ENCODE measurements at places on chromosomes 2 and 18. TPM values are rescaled to one million over a fixed set of nuclear protein-coding genes. Genes with fewer than 3 reads are reported as not detected.

GRCh38 chr2:58865436-58865835 is 624.3 kb upstream of the FANCL start:
- no peak for DNase-seq

Gene FOXD4L1
- not detected for polyA plus RNA-seq

DNA sequence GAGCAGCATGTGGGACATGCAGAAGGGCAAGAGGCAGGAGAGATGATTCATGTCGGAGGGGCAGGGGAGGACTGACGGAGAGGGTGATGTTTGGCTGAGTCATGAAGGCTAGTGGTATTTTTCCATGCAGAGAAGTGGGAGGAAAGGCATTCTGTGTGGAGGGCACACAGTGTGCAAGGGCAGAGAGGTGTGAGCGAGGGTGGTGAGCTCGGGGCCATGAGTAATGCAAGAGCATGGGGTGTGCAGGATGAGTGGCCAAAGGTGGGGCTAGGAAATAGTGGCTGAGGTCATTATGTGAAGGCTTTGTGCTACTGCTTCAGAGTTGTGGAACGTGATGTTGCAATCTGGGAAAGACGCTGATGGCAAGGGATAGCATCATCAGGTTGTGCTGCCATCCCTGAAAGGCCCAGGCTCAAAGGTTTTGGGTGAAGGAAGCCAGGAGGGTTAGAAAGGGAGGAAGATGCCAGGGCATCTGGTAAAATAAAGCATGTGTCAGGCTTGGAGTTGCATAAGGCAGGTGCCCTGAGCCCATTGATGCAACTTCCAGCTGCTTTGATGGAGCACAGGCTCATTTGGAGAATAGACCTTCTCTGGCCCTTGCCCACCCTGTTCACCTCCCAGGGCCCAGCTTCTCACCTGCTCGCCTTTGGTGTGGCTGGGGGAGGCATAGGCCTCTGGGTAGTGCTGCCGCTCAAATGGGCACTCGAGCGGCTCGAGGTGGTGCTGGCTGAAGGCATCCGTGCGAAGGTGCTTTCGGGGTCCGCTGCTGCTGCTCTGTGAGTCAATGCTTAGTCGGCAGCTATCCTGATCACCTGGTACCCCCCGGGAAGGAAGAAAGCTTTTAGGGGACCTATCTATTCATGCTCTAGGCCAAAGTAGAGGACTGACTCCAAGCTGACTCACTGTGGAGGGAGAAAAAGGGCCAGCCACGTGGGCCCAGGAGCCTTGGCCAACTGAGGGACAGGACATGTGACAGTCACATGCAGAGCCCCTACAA is 37.5 kb downstream of the PAX8 start:
- DNase-seq = no peak

DNA sequence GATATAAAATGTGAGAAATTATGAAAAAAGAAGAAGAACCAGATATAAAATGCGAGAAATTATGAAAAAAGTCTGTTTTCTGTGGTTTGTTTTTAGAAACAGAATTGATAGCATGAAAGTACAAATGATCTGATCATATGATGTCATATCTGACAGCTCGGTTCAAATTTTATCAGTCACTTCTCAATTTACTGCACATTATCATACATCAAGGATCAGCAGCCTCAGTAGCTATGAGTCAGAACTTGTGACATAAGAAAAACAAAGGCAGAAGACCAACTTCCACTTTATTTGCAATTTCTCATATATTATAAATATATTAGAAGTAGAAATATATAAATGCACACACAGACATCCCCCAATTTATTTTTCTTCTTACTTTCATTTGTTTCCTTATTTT is 634.0 kb downstream of the LRP1B start:
- no peak for DNase-seq

DNA sequence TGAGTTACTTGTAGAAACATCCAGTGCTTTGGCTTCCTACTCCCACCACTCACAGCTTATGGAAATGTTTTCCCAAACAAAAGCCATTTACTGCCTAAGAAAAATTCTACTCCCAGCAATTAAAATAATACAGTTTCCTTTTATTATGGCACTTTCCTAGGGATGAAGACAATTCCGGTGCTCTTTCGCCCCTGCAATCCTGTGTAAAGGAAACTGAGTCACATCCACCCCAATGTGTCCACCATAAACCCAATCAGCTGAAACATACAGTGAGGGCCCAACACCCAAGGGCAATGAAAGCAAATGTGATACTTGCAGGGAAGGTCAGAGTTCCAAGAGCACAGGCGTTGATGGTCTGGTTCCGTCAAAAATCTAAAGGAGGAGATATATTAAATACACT is 62.0 kb upstream of the ST3GAL5 start:
- no peak for DNase-seq

Gene COL6A3
- not detected for polyA plus RNA-seq

DNA sequence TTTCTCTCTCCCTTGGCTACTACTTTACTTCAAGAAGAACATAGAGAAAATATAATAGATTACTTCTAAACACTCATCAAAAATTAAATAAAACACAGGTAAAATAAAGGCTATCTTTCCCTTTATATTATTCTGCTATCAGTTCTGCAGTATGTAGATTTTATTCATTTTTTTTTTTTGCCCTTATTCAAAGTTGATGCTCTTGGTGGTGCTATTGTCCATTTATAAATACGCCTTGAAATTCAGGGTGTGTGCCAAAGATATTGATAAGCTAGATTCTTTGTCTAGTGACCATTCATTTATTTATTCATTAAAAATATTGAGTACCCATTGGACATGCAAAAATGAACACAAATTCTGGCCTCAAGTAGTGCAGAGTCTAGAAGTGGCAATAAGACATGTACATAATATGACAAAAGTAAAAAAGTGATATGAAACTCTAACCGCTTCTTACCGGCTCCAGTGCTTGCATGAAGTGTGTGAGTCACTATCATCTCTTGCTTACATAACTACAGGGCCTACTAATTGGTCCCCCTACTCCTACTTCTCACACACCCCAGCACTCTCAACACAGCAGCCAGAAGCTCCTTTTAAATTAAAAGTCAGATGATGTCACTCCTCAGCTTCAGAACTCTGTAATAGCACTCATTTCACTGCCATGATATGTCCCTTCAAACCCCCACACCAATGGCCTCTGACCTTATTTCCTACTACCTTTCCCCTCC is 208.3 kb upstream of the FANCL start:
- DNase-seq = no peak

Gene G6PC2
- not detected for polyA plus RNA-seq

DNA sequence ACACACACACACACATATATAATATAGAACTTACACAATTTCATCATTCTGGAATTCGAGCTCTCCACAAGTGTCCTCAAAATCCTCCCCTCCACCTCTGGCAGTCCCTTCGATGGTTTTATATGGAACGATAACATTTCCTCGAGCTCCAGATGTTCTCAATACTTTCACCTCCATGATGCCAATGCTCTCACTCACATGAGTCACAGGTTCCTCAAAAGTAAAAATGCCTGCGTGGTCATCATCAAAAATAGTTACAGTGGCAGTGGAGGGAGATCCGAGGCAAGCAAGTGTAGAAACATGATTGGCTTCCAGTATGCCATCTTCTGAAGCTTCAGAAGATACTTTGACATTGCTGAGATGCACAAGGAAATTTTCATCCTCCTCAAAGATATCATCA is 23.5 kb downstream of the SLC8A1 start:
- no peak for DNase-seq

- no peak for DNase-seq
Measured at GRCh38 chr18:80086281-80086680, 22.8 kb upstream of the ADNP2 start.

Gene ALMS1
- polyA plus RNA-seq = 3.9 TPM

Gene RSAD2
- not detected for polyA plus RNA-seq

DNA sequence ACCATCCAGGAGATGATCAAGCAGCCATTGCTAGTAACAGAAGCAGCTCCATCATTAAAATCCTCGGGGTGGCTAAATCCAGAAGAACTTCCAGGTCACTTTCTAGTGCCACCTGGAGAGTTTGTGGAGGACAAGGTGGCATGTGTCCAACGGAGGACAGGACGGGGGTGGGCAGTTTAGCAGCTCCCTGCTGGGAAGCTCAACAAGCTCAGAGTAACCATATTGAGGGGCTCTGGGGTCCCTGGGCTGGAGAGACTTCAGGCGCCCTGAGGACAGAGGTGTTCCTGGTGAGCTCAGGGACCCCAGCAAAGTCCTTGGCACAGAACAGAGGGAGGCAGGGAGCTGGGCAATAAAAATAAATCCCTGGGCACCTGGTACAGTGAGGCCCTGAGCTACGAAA is 140.0 kb upstream of the FHL2 start:
- no peak for DNase-seq

- peak; percentile 60 for DNase-seq
Measured at GRCh38 chr2:101697124-101698013, at the start of gene MAP4K4. MAP4K4 (plus strand) TSS chr2:101697707; CDS start chr2:101698081, 374 bp downstream.

GRCh38 chr2:60544062-60544461 is 9.4 kb downstream of the BCL11A start:
- no peak for DNase-seq

Gene SOWAHC
- polyA plus RNA-seq = 0.08 TPM

DNA sequence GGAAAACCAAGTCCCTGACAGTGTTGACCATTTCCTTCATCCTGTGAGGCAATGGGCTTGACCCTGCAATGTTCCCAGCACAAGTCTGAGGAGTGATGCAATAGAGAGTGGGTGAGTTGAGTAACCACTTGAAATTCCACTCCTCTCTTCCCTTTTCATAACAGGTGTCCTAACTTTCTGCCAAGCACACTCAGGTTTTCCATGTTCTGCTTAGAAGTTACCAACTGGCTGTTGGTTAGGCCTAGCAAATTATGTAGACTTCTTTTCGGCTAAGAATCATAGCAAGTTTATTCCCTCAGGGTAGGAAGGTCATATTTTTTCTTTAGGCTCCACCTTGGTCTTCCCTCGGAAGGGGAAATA is 11.5 kb downstream of the GNLY start:
- DNase-seq = no peak

DNA sequence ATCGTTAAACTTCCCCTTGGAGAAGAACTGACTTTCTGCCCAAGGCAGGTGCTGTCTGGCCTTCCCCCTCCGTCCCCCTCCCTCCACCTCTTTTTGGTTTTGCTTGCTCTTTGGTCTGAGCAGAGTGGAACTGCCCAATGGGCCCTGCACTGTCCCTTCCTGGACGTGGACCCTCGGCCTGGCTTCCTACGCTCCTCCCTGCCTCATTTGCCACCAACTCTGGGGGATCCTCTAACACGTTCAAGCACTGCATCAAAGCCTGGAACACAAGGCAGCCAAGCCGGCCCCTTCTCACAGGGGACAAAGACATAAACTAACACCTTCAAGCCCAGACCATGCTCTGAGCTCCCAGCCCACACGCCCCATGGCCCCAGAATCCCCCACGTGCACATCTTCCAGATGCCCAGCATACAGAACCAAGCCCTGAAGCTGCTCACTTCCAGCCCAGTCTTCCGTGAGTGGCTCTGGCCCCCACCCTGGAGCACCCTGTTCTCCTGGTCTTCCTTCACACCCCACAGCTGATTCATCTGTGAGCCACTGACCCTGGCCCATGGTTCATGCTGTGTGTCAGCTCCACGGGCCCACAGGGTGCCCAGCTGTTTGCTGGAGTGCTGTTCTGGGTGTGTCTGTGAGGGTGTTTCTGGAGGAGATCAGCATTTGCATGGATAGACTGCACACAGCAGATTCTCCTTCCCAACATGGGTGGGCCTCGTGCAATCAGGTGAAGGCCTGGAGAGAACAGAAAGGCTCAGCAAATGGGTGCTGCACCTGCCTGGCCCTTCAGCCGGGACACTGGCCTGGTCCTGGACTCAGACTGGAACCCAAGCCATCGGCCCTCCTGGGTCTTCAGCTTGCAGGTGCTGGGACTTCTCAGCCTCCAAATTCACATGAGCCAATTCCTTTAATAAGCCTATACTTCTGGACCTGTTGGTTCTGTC is 247.1 kb upstream of the SALL3 start:
- no peak for DNase-seq

DNA sequence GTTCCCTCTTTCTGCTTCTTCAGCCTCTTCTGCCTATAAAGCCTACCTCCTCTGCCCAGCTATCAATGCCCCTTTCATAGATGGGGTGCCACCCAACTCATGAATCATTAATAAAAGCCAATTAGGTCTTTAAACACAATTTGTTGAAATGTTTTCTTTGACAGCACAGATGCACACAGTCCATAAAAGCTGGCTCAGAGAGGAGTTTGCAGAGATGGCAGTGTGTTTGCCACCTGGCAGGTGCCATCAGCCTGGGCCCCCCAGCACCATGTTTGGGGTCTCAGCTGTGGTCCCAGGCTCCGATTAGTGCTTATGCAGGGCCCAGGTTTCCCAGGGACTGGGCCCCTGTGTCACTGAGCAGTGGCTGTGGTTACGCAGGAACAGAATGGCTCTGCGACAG is 7.9 kb upstream of the MC2R start:
- DNase-seq = no peak

- DNase-seq = peak; percentile 79
Measured at GRCh38 chr2:31219131-31219969, 2.0 kb upstream of the CAPN14 start.

DNA sequence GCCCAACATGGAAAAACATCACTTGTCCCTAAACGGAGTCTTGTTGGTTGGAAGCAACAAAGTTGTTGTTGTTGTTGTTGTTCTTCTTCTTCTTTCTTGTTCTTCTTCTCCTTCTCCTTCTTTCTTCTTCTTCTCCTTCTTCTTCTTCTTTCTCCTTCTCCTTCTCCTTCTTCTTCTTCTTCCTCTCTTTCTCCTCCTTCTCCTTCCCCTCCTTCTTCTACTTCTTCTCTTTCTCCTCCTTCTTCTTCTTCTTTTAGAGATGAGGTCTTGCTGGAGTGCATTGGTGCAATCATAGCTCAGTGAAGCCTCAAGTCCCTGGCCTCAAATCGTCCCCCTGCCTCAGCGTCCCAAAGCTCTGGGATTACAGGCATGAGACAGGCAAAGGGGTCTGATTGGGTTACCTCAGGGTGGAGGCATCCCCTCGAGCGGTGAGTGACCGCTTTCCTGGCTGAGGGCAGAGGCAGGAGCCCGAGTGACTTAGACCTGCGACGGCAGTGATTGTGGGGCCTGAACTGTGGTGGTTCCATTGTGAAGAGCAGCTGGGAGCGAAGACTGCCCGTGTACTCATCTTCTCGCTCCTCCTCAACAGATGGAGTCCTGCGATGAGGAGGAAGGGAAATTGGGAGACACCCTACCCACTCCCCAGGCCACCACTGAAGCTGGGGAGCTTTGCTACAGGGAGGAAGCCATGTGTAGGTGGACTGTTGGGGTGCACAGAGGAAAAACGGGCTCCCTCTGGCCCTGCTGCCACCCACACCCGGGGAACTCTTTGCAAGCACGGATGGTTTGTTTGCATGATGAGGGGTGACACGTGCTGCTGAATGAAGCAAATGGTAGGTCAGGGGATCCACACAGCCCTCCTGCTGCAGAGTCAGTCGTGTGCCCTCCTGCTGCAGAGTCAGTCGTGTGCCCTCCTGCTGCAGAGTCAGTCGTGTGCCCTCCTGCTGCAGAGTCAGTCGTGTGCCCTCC is 7.0 kb upstream of the PER2 start:
- DNase-seq = no peak

GRCh38 chr2:119716284-119716672 is 37.3 kb downstream of the TMEM177 start:
- no peak for DNase-seq

GRCh38 chr2:217707131-217707611 is 295.6 kb downstream of the TNS1 start:
- DNase-seq = no peak
